ENCODE measurements at places on chromosomes 3 and 15.

GRCh38 chr3:58217209-58217811 lies 6.5 kb upstream of the DNASE1L3 start:
- DNase-seq, result peak; percentile 13

- DNase-seq, result no peak
Measured at GRCh38 chr3:30626443-30627180, 20.2 kb downstream of the TGFBR2 start.

DNA sequence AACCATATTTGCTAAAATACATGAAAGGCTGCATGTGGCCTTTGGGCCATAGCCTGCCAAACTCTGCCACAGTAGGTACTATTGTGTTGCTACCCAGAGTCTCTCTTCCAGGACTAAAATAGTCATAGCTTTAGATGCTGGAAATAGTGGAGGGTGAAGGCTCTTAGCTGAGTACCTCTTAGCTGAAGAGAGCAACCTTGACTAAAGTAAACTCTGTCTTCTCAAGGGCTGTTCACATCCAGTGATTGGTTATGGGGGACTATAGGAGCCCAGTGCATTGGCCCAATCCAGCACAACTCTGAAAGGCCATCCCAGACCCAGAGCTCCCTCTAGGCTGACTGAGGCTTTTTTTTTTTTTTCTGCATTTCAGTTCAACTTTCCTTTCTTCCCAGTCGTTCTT lies 117.8 kb upstream of the ACP3 start:
- no peak for DNase-seq

GRCh38 chr3:192795021-192795420 lies 67.7 kb upstream of the FGF12 start:
- DNase-seq, result no peak
